ENCODE measurements at places on chromosomes 1 and 21.

- DNase-seq, result no peak
These were observed 8.0 kb downstream of the AIDA start for GRCh38 chr1:222704260-222704659.

- DNase-seq, result no peak
These were observed 19.0 kb upstream of the JUN start for GRCh38 chr1:58802640-58803399.

GRCh38 chr1:145988773-145989172 is 7.6 kb downstream of the TXNIP start:
- DNase-seq, result no peak

DNA sequence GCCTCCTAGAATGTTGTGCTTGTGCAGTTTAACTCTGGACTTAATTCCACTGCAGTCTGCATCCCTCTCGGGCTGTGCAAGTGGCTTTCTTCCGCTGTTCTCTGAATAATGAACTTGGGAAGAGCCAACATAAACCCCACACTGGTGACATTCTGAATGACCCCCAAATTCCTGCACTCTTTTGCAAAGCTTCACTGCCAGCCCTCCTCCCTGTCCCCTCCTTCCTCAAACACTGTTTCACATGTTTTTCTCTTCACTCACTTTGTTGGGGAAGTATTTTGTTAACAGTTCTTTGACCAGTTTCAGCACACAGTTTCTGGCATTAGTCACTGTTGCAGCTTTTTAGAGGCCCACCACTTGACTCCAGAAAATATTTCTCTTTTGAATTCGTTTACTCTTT is 39.7 kb downstream of the GNG12 start:
- no peak for DNase-seq

- DNase-seq, result no peak
These were observed 11.8 kb upstream of the MMEL1 start for GRCh38 chr1:2644591-2645101.

GRCh38 chr21:41726058-41726558 is 40.7 kb downstream of the RIPK4 start:
- no peak for DNase-seq

GRCh38 chr1:27873671-27874384 is 1.5 kb downstream of the THEMIS2 start:
- DNase-seq, result no peak

GRCh38 chr1:247548769-247549182 is at the start of gene GCSAML:
Gene GCSAML, plus strand, starts transcription at chr1:247549134. Its CDS starts 58 bp downstream, at chr1:247549192.
- no peak for DNase-seq

DNA sequence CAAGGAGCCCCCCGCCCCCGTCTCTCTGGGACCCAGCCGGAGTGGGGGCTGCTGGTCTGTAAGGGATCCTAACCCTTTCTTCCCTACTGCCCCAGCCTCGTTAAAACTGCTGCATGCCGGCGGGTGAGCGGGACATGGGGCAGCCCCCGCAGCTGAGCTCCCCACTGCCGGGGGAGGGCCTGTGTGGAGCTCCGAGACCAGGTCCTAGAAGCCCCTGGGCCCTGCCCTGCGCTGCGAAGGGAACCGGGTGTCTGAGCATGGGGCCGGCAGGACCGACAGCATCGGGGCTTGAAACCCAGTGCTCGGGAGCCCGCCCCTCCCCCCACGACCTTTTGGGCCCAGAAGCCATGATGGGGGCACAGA is 9.2 kb upstream of the COL6A1 start:
- no peak for DNase-seq

GRCh38 chr21:38958323-38958705 is 152.6 kb downstream of the ETS2 start:
- DNase-seq, result no peak

- DNase-seq, result no peak
These were observed 15.8 kb downstream of the ODF2L start for GRCh38 chr1:86380257-86380861.

GRCh38 chr1:96557336-96557735 is 164.2 kb upstream of the PTBP2 start:
- DNase-seq, result no peak

- no peak for DNase-seq
These were observed 47.5 kb downstream of the EVA1C start for GRCh38 chr21:32459972-32460371.

GRCh38 chr1:22517956-22518355 is 45.3 kb upstream of the EPHA8 start:
- no peak for DNase-seq

GRCh38 chr1:84876353-84876752 is 16.7 kb downstream of the LPAR3 start:
- no peak for DNase-seq

- no peak for DNase-seq
These were observed 4.7 kb downstream of the OLFML2B start for GRCh38 chr1:162019006-162019405.

GRCh38 chr1:20371883-20372282 is 81.2 kb downstream of the VWA5B1 start:
- no peak for DNase-seq

- no peak for DNase-seq
These were observed 276.1 kb downstream of the PTBP2 start for GRCh38 chr1:96997717-96998116.

- DNase-seq, result no peak
These were observed 363.5 kb upstream of the PTBP2 start for GRCh38 chr1:96358057-96358456.

- no peak for DNase-seq
These were observed 6.7 kb downstream of the TBX15 start for GRCh38 chr1:118981436-118981835.

DNA sequence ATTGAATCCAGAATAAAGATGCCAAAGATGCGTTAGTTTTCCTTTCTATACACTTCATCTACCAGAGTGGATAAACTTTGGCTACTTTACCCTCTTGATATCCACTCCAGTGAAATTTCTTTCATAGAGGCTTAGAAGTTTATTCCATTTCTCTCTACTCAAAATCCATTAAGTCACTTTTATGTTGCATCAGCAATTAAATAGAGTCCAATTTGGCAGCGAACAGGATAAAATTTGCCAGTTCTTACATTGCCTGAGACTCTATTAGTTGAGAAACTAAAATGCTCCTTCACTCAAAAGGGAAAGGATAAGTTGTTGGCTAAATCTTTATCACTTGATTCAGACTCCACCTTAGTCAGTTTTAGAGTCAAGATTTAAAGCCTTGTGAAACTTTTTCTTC is 57.9 kb downstream of the ACBD6 start:
- DNase-seq, result no peak

DNA sequence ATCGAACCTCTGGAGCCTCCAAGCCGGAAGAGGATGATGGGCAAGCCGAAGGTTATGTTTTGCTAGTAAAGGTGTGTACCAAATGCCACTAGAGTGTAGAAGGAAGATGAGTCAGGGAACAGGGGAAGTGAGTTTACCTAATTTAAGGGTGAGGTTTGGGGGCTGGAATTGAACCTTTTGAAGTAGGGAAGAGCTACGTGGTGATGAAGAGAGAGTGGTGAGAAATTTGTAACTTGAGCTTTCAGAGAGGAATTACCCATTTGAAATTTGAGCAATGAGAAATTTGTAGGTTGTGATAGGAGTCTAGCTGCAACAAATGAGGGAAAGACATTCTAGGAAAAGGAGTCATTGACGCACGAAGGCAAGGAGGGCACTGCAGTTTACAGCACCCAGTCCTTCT is 70.0 kb upstream of the TENT5C start:
- no peak for DNase-seq

- no peak for DNase-seq
These were observed 2.1 kb upstream of the KIF21B start for GRCh38 chr1:201025571-201026002.

GRCh38 chr1:161989108-161989507 is 34.6 kb downstream of the OLFML2B start:
- no peak for DNase-seq

All from T-helper 22 cell (primary cell).